H9 (cell line): ENCODE measurements at places on chromosomes 3 and 15. TPM values are rescaled to one million over a fixed set of nuclear protein-coding genes. Genes with fewer than 3 reads are reported as not detected.

DNA sequence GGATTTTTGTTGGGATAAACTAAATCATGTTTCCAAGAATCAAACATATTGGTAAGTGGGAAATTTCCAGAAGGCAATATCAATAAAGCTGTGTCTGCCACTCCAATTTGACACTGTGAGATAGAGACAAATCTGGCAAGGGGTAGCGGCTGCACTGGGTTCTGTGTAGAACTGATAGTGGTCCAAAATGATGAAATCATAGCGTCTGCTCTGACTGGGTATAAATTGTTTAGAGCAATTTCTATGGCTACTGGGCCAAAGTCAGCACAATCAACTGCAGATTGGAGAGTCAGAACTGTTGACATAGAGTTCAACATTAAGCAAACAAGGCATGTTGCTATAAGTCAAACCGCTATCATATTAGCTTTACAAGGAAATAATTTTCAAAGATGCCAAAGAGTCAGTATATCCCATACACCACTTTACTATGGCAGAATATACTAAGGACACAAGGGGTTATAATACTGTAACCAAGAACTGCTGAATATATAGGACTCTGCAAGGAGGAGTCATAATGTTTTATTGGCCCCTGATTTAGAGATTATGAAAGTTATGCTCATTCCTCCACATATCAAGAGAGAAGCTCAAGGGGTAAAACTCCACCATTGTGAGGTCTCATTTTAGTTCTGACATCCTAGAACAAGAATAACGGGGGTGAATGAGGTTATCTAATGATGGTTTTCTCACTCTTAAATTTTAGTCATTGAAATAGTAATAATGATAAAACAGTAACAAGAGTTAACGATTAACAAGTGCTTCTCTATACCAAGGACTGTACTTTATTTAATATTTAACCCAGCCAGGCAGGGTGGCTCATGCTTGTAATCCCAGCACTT, 309.7 kb upstream of the GADL1 start:
- DNase-seq, result no peak

GRCh38 chr15:92116330-92116729, 262.8 kb downstream of the SLCO3A1 start:
- DNase-seq, result peak; percentile 40

- DNase-seq, result peak; percentile 68
These were observed 101.2 kb upstream of the PTX3 start for GRCh38 chr3:157335233-157336076.

DNA sequence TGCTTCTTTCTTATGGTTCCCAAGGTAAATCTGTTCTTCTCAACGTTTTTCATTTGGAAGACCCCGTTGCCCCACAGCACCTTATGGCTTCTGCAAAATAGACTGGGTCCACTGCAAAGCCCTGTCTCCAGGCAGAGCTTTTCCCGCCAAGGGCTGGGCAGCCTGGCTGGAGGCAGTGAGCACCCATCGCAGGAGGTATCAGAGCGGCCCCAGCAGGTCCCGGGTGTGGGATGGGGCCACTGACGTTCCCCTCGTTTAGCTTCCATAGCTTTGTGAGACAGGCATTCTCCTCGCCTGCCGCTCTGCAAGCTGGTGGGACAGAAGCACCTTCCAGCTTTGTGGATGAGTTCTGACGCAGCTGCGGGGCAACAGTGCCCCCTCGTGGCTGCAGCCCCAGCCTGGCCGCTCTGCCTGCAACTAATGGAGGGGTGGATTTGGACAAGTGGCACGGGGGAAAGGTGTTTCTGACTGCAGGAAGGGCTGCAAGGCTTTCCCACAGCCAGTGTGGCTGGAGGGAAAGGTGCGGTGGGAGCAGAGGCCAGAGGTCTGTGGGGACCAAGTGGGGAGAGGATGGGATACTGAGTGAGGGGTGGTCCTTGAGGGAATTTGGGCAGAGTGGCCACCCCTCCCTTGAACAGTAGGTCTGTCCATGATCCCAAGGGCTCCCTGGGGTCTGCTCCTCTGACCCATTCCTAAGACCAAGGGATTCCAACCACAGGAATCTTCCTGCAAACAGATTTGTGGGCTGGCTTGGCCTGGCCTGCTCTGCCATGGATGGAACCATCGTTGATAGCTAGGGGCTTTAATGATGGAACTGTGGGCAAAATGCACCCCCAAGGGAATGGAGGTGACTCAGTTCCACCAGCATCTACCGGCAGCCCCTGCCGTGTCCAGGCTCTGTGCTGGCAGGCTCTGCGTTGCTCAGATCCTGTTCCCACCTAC, 99.4 kb downstream of the FBLN2 start:
- peak; percentile 95 for DNase-seq

DNA sequence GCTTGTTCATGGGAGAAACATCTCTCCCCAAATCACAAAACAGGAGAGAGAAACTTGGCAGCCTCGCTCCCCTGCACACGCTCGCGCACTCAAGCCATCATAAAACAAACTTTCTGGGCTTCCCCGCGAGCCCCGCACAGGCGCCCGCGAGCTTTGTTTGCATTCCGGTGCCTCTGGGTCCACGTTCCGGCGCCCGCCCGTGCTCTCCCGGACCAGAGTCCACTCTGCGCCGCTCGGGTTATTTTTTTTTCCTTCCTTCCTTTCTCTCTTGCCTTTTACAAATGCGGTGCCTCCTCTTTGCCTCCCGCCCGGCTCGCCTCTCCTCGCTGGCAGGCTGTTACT, 363 bp downstream of the MAGI1 start:
- no peak for DNase-seq

- DNase-seq, result no peak
These were observed 95.0 kb downstream of the LRTM1 start for GRCh38 chr3:54832876-54833275.

DNA sequence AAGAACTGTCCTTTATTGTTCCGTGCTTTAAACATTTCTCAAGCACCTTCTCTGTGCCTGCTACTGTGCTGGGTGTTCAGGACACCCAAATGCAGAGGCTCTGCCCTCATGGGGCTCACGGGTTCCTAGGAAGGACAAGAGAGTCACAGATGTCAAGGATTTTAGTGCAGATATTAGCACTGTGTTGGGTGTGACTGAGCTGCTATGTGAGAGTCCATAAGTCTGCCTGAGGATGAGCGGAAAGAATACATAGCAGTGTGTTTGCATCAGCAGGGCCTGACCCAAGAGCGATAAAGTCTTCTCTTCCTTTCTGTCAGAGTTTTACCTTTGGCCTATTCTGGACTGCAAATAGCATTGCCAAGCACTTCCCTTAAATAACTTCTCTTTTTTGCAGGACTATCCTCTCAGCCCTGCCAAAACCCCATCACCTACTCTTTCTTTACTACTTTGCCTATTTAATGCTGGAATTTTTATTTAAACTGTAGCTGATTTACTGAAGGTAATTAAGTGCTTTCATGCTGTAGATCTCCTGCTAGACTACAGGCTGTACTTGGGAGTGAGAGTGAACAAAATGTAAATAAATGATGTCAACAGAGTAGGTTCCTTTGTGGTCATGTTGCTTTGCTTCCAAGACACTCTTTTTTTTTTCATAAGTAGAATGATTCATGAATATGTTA, 459.4 kb upstream of the TPRG1 start:
- no peak for DNase-seq

GRCh38 chr15:50906954-50907600, 1.4 kb upstream of the AP4E1 start:
- DNase-seq, result no peak

DNA sequence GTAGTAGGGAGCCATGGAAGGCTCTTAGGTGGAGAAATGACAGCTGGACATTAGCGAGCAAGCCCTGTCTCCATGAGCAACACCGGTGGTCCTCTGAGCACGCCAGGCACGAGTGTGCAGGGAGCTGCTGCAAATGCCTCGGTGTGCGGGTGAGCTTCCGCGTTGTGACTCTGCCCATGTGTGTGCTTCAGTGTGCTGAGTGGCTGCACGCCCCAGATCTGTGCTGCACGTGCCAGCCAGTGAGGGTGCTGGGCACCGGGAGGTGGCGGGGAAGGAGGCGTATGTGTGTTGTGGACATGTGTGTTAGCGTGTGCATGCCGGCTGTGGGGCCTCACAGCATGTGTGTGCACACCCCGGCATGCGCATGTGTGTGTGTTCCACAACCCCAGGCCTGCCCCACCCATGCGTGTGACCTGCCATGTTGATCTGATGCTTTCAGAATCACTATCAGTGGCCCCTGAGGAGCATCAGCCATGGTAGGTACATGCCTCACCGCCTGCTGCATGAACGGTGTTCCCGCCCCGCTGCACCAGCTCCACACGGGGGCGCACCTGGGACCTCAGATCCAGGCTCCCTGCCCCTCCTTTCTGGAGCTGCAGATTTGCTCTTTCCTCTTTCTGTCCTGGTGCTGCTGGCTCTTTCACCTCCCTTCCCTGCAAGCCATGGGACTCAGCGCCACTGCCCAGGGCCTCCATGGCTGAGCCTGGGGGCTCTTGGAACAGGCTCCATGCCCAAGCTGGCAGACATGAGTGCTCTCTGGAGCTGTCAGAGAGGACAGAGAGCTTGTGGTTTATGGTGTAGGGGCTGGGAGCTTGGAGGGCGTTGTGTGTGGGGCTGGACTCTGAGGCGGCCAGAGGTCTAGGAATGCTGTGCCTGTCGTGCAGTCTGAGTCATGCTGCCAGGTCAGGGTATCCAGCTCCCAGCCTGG, 169.4 kb downstream of the TBC1D2B start:
- peak; percentile 69 for DNase-seq

The PROS1 gene
- 1.0 and 1.3 TPM in 2 replicates for total RNA-seq

The CLDND1 gene
- 83.0 and 85.0 TPM in 2 replicates for total RNA-seq

The TRH gene
- not detected in 2 replicates for total RNA-seq

The ZNF662 gene
- total RNA-seq, result not detected in 2 replicates
